Stimulated activated CD4-positive, alpha-beta T cell treated with anti-CD3 and anti-CD28 coated beads, Interleukin-15, amount 100 ng/mL, for 1 hour (primary cell): ENCODE measurements at places on chromosomes 12 and 14.

- DNase-seq, result no peak
Measured at GRCh38 chr14:57889245-57889644, 23.4 kb upstream of the SLC35F4 start.

DNA sequence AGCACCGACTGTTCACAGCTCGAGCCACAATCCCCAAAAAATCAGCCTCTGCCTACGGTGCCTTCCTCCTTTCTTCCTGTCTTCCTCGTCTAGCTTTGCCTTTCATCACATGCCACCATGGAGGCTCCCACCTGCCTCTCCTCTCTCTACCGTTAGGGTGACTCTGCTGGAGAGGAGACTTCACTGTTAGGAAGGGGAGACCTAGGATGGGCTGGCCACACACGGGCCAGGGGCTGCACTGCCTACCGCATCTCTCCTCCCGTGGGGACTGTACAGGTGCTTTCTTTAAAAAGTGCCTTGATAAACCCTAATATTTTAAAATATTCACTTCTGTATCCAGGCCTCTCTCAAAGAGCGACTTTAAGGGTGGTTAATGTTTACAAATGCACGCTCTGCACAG lies 1104.7 kb downstream of the BCL11B start:
- DNase-seq, result no peak

DNA sequence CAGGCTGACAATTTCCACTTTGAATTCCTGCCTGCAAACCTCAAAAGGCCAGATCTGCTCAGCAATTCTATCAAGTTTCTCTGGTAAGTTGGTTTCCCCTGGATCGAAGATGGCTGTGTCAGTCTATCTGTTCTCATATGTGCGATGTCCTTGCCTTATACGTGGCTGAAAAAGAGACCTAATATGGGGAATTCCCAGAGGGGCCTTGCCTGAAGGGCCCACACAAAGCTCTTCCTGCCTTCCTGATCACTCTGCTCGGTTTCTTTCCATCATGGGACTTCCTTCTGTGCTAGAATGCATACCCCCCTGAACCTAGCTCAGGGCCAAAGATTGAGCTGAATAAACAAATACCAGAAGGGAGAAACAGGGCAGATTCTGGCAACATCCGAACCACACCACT lies 13.2 kb downstream of the TCL1B start:
- no peak for DNase-seq

DNA sequence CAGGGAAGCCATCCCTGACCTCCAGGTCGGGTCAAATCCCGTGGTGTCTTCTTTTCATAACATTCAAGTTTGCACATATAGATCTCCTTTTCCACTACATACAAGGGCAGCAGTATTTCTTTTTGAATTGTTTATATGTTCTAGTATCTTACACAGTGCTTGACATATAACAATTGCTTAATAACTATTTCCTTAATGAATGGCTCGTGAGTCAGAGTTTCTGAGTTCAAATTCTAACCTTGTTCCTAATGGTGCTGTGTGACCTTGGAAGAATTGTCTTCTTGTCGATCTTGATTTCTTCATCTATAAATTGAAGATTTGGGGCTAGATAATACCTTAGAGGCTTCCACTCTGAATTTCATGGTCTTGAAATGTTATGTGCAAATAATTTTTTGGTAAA lies 57.2 kb upstream of the PELI2 start:
- DNase-seq, result no peak

GRCh38 chr12:122891661-122892525 lies 4.0 kb downstream of the VPS37B start:
- no peak for DNase-seq

GRCh38 chr14:68945585-68946488 lies 33.3 kb downstream of the ACTN1 start:
- no peak for DNase-seq

DNA sequence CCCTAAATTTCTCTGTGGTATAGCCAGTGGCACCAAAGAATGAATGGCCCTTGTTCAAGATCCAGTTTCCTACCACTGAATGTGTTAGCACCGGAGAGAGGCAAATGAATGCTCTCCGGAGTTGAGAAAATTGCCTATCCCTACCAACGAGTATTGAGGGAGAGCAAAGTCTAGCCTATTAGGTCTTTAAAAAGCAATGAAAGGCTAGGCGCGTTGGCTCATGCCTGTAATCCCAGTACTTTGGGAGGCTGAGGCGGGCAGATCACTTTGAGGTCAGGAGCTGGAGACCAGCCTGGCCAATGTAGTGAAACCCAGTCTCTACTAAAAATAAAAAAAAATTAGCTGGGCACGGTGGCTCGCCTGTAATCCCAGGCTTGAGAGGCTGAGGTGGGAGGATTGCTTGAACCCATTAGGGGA lies 898 bp upstream of the RAB15 start:
- no peak for DNase-seq

DNA sequence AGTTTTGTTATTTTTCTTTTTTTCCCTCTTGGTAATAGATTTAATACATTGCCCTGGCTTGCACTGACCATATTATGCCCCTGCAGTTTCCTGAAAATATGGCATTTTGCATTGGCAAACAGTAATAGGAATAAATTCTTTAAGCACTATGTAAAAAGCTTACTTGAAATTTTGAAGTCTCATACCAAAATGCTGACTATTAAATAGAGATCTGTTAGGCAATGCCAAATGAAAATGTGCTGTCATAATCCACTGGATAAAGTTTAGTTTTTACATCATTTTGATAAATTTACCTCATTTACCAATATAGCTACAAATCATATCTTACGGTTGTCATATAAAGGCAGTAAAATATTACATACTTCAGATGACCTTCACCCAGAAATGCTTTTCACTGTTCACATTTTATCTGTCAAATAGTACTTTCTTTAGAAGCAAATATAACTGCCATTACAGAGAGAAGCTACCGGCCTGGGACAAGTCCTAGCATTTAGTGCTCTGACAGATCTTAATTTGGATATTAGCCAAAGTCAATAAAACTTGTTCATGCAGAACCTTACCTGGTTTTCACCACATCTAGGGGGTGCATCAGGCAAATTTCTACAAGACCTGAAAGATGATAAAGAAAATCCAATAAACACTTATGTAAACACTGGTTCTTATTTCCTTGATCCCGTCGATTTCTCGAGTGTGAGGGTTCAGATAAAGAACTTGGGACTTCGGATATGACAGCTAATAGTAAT lies 212.9 kb downstream of the PAX9 start:
- no peak for DNase-seq

GRCh38 chr12:14710632-14711320 lies 14.4 kb upstream of the GUCY2C start:
- no peak for DNase-seq
